ENCODE measurements at places on chromosomes 1 and 21.

DNA sequence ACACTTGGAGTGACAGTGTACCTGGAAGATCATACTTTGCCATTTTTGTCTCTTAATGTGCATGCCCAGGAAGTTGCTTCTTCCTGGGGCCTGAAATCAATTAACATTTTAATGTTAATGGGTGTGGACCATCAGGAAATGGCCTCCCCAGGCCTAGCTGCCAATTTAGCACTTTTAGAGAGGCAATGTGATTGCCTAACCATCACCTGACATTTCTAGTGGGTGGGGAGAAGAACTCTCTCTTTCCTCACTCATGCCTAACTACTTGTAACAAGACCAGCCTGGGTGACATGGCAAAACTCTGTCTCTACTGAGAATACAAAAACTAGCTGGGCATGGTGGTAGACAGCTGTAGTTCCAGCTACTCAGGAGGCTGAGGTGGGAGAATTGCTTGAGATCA, 549.0 kb upstream of the RGS18 start:
- DNase-seq: no peak

DNA sequence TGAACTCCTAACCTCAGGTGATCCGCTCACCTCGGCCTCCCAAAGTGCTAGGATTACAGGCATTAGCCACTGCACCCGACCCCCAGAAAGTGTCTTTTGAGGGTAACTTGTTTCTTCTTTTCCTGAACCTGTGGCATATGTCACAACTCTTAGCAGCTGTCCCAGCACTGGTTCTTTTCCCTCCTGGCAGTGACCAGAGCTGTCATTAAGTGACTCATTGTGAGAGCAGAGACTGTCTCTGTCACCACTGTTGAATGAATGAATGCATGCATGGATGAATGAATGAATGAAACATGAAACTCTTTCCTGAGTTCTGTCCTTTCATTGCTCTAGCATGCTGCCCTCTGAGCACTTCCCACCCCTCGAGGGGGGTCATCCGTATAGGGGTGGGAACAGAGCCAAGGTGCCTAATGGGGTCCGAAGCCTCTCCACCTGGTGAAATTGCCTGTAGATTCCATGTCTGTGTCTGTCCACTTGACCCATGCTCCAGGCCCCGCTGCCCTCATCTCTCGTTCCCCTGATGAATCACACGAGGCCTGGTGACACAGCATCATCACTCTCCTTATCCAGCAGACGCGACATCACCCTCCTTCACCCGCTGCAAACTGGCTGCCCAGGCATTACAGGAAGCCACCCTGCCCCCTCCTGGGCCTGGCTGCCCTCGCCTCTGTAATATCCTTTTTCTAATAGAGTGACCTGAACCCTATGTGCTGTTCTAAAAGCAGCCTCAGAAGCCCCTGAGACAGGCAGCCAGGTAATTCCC, 75.0 kb downstream of the IGSF21 start:
- no peak for DNase-seq

DNA sequence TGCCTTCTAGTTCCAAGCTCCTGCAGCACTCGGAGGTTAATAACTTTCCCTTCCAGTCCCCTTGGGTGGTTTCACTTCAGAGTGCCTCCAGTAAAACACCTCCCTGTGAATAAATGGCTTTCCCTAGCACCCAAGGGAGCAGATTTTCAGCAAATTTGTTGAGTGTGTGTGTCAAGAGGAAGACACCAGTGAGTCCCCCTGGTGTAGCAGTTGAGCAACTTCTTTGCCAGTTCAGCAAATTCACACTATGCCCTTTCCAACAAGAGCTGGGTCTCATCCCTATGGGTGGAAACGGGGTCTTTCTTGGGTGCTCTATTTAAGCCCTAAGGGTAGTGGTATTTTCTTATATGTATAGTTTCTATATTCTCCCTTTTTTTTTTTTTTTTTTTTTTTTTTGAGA, 806 bp upstream of the AADACL4 start:
- no peak for DNase-seq

DNA sequence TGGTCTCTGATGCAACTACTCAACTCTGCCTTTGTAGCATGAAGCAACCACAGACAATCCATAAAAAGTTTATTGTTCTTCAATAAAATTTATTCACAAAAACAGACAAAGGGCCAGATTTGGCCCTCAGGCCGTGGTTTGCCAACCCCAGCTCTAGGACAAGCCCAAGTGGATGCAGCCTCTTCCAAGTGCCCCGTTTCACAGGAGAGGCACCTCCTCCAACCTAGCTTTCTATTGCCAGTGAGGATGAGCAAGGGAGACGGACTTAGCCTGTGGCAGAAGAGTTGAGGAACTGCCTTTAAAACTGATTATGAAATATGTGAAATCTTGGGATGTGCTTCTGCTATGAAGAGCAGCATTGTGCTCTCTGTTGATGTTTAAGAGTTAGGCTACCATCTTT, 105.4 kb downstream of the PSMG1 start:
- DNase-seq: no peak

- DNase-seq: no peak
These were observed 4.8 kb downstream of the RAP1A start for GRCh38 chr1:111624382-111624781.

- DNase-seq: no peak
These were observed 669.8 kb upstream of the ADAMTS5 start for GRCh38 chr21:27636656-27637055.

GRCh38 chr1:109887271-109887670, 23.4 kb upstream of the CSF1 start:
- DNase-seq: no peak

DNA sequence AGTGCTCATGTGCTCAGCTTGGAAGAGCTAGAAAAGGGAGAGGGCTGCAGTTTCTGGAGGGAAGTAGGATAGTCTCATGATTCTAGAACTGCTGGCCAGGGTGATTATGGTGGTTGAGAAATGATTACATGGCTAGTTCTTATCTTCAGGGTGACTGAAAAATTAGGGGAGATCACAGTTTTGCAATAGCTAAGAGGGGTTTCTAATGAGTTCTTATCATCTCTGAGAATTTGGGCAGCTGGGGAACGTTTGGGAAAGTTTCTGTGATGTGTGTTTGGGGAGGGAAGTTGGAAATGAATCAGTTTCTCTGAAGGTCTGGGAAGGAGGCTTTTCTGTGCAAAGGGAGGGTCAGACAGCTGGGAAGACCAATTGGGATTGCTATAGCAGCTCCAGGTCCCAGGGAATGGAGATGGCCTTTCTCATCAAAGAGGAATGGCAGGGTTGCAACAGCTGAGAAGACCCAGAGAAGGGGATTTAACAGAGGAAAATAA, 7.6 kb upstream of the RHOU start:
- DNase-seq: no peak

DNA sequence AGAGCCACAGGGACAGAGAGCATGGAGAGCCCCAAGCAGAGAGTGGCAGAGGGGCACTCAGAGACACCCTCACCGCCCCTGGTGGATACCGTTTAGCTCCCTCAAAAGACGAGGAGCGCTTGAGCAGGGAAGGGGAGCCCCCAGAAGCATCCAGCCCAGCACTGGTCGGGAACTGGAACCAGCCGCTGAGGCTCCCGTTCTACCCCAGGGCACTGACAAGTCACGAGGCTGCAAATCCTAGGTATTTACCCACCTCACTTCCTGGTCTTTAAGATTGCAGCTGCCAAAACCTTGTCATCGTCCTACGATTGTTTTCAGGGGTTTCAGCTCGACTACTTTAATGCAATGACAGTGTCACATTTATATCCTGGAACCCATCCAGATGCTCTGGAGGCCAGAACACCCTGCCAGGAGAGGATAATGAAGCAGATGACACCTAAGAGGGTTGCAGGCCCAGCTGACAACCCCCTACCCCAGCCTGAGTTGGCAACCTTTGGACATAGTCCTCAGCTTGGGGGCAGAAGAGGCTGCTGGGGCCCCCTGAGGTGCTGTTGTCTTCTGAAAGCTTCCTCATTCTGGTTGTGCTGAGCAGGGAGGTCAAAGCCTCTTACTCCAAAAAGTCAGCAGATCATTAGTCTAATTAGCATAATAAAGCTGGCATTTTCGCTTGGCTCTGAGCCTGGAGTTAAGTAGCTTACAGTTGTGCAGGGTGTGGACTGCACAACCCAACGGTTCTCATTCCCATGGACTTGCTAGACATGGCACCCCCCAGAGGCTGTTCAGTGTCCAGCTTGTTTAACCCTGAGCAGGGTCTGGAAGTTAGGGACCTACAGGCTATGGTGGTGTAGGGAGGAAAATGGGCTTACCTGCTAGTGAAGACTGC, 20.6 kb upstream of the BACE2 start:
- DNase-seq: no peak

Measured in WTC11 (cell line).